CD4-positive, alpha-beta T cell treated with Interleukin-4 for 1 hour (primary cell): ENCODE measurements at places on chromosomes 16 and 17.

DNA sequence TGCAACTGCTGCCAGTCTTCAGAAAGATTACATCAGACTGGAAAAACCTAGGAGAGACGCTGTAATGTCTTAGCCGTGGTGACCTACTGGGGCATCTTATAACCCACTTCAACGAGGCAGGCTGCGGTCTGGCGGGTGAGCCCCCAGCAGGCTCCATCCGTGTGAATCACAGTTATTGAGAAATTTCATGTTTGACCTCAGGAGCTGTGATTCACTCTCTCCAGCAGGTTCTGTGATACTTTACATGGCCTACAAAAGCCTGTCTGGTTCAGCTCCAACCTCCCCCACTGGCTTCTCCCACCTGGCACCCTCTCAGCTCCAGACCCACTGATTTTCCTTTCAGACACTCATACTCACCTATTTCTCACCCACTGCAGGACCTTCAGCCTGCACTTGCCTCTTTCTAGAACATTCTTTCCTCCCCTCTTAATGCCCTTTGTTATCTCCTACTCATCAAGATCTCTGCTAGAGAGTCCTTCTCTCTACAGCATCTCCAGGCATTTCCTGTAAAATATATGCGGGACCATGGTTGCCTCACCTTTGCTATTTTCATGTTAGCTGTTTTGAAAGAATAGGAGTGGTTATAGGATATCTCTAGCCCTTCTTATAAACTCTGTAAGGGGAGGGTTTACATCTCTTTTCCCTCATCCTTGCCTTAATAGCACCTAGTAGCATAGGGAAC lies 227.9 kb downstream of the MAF start:
- DNase-seq: peak; percentile 37

DNA sequence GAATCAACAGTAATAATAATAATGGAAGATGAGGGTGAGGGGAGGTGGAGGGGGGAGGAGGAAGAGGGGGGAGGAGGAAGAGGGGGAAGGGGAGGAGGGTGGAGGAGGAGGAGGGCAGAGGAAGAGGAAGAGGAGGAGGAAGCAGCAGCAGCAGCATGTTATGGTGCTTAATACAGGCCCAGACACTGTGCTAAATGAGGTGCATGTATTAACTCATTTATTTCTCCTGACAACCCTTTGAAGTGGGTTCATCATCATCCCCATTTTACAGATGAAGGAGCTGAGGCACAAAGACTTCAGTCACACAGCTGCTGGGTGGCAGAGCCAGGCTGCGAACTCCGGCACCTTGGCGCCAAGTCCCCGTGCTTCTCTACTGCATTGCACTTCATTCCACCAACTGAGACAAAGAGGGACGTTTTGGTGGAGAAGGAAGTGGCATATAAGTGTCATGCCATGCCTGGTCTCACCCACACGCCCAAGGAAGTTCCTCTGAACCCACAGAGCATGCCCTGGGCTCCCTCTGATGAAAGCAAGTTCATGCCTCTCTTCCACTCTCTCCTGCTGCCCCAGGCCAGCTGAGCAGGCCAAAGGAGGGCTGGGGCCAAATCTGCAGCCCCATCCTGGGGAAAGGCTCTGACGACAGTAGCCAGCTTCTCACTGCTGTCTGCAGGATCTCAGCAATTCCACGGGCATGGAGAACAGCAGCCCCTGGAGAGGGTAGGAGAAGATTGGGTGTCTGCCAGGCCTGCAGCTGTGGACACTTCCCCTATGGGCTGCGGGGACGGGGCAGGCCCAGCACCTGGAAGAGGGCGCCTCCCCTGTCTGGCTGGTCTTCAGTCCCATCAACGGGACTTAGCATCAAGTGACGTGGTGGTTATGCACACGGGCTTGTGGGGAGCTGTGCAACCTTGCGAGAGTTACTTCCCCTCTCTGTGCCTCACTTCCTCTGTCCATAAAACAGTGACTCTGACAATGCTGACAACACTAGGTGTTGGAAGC lies 21.8 kb downstream of the XYLT1 start:
- peak; percentile 67 for DNase-seq

DNA sequence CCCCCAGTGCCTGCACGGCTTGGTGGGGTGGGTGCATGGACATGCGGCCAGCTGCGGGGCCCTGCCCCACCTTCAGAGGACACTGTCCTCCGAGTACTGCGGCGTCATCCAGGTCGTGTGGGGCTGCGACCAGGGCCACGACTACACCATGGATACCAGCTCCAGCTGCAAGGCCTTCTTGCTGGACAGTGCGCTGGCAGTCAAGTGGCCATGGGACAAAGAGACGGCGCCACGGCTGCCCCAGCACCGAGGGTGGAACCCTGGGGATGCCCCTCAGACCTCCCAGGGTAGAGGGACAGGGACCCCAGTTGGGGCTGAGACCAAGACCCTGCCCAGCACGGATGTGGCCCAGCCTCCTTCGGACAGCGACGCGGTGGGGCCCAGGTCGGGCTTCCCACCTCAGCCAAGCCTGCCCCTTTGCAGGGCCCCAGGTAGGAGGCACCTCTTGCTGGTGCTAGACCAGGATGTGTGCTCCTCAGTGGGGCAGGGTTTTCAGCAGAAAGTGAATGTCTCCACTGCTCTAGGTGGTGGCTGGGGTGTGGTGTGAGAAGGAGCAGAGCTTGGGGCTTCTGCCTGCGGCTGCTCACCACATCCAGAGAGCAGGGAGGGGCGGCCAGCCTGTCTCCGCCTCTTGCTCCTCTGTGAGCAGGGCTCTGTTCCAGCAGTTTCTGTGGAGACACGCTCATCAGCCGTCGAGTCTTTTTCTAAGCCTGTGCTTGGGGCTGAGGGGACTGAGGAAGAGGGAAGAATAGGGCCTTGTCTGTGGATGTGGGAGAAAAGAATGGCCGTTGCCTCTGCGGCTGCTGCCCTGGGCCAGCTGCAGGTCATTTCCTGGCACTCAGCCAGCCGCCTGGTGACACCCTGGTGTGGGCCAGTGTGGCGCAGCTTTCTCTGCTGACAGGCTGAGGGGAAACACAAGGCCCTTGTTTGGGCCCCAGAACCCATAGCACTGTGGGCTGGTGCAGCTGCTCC lies 2.2 kb downstream of the ZNF276 start:
- DNase-seq: peak; percentile 91

- no peak for DNase-seq
Measured at GRCh38 chr17:68445671-68446070, 11.6 kb downstream of the WIPI1 start.

- DNase-seq: no peak
Measured at GRCh38 chr17:9932491-9932890, 27.4 kb upstream of the RCVRN start.

DNA sequence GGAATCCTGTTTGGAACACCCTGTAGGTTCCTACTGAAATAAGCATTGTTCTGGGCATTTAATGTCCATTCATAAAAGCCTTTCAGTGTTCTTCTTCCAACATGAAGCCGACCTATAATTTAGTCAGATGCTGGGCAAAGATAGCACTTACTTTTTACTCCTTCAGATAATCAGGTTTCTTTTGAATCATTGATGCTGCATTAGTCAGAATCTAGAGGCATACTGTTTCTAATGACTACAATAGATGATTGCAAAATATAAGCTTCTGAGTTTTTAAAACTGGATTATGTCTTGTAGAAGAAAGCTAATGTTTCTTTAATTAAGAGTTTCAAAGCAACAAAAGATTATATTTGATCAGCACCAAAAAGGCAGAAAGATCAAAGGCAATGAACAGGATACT lies 16.0 kb downstream of the MMD start:
- no peak for DNase-seq

DNA sequence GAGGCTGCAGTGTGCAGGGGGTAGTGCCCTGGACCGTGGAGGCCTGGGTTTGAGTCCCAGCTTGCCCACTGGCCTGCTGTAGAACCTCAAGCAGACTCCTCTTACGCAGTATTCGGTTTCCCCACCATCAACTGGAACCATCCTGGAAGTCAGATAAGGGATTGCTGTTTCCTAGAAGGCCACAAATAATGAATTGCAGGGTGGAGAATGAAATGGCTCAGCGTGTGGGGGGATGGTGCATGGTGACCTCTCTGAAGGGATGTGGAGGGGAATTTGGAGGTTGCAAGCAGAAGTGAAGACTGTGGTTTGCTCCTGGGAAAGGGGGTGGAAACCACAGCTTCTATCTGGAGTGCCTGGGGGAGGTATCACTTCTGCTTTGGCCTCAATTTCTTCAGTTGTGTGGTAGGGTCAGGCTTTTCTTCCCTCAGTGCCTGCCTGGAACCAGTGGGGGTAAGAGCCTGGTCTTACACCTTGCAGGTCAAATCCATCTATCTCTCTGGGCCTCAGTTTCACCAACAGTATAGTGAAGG lies 1.7 kb downstream of the ADGRG5 start:
- no peak for DNase-seq

- DNase-seq: no peak
Measured at GRCh38 chr16:65867276-65867960, 499.1 kb upstream of the CDH5 start.

GRCh38 chr17:70144260-70144846 lies 25.0 kb upstream of the KCNJ2 start:
- peak; percentile 10 for DNase-seq

- no peak for DNase-seq
Measured at GRCh38 chr17:36696805-36697204, 95.4 kb downstream of the MRM1 start.

DNA sequence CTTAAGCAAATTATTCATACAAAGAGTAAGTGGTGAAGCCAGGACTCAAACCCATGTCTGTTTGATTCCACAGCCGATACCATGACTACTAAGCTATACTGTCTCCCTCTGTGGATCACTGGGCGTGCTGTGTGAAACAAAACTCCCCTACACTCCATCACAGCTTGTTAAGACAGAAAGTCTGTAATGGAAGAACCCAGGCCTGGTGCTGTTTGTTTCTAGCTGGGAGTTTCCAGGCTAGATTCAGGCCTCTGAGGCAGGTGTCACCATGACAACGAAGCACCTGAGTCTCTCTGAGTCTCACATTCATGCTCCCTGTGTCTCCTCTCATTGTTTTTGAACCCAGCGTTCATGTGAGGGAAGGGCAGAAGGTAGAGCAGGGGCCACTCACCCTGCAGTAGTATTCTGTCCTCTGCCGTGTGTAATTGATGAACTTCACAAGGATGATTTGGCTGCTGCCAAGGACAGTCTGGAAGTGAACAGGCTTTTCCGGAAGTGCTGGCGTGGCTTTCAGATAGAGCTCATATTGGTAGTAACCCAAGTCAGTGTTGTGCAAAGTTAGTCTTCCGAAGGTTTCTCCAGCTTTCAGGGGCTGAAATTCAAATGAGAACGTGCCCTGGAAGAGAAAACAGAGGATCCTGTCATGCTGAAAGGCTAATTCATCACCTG lies 8.6 kb upstream of the VAC14 start:
- DNase-seq: no peak

GRCh38 chr17:8462564-8462963 lies 26.9 kb downstream of the NDEL1 start:
- no peak for DNase-seq

DNA sequence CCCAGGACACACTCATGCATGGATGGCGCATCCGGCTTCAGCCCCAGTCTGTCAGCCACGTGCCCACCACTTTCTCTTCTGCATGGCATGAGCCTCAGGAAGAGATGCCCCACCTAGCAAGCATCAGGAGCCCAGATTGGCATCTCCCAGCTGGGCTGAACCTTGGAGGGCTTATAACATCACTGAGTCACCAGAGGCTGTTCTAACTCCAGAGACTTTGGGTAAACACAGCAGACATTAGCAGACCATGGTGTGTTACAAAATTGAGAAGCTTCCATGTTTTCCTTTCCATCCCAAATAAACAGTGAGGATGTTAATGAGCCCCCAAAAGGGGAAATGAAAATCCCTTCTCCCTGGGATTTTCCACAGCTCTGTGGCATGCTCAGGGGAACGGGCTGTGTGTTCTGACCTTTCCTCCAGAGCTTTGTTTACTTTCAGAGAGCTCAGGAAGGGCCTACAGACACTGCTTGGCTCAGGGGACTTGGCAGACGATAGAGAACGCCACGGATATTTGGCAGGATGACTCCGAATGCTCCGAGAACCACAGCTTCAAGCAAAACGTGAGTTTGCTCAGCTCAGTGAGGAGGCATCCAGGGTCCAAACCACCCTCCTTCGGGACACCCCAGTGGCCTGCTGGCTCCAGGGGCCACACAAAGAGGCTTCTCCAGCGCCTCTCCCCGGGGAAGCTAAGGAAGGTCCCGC lies 16.5 kb downstream of the GLP2R start:
- DNase-seq: no peak

GRCh38 chr17:49588312-49588711 lies 12.6 kb downstream of the NXPH3 start:
- no peak for DNase-seq

GRCh38 chr17:53527473-53527872 lies 295.3 kb upstream of the KIF2B start:
- DNase-seq: no peak

DNA sequence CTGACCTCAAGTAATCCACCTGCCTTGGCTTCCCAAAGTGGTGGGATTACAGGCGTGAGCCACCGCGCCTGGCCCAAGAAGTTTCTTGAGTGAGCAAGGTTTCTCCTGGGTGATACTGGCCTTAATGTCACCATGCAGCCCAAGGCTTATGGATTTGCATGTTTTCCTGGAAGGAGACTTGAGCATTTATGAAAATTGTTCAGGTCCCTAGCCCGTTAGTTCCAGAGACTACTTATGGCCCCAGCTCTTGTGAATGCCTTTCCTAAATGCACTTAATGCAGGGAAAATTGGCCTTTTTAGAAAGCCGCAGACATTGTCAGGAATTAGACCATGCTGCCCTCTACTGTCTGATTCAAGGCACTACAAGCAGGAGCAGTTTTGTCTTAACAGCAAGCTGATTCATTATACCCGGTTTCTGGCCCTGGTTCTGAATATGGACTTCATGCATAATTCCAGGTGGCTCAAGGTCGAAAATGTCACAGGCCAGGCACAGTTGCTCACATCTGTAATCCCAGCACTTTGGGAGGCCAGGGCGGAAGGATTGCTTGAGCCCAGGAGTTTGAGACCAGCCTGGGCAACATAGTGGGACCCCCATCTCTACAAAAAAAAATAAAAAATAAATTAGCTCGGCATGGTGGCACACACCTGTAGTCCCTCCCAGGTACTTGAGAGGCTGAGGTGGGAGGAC lies 91.3 kb downstream of the SNX29 start:
- peak; percentile 74 for DNase-seq

DNA sequence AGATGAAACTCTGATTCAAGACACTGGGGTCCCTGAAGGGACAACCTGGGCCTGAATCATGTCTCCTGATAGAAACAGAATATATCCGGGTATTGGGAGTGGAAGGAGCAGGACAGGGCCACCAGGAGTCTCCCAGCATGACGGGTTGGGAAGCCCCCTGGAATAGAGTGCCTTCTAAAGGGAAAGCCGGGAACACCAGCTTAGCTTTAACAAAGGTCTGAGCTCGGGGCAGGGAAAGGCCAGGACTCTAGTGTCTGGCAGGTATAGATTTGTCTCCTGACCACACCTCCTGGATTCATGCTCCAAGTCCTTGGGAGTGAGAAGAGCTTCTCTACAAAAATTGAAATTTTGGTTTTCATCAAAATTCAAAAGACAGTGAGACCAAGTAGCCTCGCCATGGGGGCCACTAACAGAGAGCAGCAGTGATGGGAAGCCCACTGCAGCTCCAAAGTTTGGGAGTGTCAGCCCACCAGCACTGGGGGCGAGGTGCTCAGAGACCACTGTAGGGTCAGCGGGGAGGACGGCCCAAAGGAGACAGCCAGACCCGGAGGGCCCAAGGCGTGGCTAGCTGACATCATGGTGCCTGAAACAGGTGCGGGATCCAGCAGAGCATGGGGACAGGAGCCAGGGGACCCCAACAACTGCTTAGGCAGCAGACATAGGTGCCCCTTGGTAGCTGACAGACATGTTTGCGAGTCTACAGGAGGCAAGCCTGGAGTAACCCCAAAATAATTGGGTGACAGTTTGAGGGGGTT lies 81.0 kb downstream of the C16orf78 start:
- DNase-seq: no peak
